Stimulated activated CD4-positive, alpha-beta T cell treated with anti-CD3 and anti-CD28 coated beads, Interleukin-1b, Interleukin-23, amount 100 ng/mL, for 1 hour (primary cell): ENCODE measurements at places on chromosomes 7 and 10.

DNA sequence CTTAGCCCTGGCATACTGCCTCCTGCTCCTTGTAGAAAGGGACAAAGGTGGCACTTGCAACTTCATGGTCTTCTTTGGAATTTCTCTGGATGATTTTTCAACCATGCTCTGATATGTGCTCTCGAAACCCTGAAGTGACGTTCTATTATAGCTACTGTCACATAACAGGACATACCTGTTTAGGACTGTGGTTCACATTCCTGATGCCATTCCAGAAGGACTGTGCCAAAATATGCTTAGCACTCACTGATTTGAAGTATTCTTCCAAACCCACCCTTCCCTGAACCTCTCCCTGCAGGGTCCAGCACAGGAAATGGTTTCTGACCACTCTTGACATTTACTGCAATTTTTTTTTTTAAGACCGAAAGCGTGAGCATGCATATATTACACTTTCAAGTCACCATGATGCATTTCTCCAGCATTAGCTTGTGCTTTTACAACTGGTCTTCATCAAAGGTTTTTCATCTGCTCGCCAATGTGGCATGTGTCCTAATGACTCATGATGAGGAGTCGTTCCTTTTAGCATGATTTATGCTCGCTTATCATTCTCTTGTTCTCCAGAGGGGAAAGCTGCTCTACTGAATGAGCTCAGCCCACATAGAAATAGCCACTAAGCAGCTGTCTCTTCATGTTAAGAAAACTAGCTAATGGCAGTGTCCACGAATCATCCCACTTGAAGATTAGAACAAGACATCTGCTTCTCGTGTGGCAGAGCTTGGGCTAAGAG, 135.2 kb downstream of the ADAM12 start:
- no peak for DNase-seq

DNA sequence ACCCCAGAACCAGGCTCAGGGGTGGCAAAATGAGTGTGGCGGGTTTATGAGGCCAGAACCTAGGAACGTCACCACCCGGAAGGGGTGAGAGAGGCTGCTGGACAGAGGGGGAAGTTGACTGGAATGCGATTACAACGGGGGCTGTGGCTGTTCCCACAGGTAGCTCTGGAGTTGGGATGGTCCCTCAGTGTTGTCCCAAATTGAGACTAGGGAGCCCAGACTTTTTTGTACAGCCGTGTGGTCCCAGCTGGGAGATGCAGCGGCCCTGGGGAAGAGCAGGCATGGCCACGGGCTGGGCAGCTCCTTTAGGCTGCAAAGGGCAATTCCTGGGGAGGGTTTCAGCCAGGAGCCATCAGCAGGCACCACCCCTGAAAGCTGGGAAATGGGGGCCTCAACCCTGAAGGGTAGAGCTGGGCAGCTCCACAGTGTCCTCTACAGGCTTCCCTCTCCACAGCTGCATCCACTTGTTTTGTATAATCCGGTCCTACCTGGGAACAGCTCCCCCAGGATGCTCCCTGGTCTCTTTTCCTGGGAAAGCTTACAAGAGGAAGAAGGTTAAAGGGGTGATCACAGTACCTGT, 11.0 kb upstream of the GDF10 start:
- no peak for DNase-seq

GRCh38 chr10:13347043-13347499, 1.0 kb downstream of the SEPHS1 start:
- DNase-seq, result no peak

GRCh38 chr7:108149908-108150307, 19.7 kb upstream of the LAMB4 start:
- DNase-seq, result no peak

GRCh38 chr7:77479536-77480088, 57.5 kb upstream of the PTPN12 start:
- DNase-seq, result no peak

DNA sequence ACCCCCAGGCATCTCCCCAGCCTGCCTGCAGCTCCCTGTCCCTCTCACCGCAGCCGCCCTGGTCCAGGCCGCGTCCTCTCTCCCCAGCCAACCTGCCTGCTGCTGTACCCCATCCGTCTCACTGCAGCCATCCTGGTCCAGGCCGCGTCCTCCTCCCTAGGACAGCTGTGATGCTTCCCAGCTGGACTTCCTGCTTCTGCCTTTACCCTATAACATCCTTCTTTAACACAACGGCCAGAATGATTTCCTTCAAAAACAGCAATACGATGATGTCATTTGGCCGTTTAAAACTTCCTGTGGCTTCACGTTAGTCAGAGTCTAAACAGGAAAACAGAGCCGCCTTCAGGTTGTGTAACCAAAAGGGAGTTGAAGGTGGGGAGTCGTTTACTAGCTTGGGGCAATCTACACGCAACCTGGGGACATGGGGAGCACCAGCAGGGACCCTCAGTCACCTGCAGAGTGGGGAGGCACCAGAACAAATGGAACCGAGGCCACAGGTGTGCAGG, 32.2 kb upstream of the ZFAND2A start:
- no peak for DNase-seq

GRCh38 chr7:50321487-50322067, 17.1 kb downstream of the IKZF1 start:
- DNase-seq, result no peak

DNA sequence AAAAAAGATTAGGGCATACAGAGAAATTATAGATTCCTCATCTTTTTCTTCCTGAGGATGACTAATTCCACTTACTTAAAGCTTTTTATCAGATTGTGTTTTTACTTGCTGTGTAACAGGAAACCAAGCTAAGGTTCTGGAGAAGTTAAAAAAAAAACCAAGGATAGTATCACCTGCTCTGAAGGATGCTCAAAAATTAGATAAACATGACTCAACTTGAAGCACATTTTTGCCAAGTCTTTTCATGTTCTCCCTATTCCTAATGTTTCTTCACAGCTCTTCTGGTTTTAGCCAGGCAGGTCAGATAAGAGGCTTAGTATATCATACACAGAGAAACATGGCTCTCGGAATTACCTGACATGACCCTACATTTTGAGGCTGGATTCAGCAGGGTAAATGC, 90.3 kb downstream of the CPEB3 start:
- no peak for DNase-seq

- DNase-seq, result no peak
Measured at GRCh38 chr7:36905841-36906240, 181.5 kb upstream of the AOAH start.

DNA sequence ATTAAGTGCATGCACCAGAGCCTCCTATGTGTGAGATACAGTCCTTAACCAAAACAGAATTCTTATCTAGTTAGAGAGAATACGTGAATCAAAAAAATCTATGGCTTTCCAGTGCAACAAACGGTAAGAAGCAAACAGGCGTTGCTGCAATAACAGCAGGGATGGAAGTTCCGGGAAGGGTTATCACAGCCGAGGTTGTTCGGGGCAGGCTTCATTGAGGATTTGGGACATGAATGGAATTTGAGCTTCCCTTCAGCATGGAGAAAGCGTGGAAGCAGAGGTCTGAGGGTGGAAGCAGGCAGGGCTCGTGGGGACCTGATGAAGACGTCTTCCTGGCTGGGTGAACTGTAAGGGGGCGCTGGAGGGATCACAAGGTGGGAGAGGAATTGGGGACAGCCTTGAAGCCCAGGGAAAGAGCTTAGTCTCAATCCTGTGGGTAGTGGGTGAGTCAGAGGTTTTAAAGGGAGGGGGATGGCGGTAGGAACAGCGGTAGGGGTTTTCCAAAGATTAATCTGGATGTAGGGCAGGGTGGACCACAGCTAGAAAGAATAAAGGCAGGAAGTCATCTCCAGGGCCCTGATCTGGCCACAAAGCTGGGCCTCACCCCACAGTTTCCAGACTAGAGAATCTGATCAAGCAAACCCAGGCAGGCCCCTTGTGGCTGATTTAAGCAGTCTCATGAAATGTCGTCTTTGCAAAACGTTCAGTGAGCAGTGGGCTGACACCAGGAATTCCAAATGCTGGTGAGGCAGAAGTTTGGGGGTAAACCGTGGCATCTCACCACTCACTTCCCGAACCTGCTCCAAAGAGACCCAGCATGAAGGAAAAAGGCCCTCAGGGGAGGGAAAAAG, 65.1 kb downstream of the CALML3 start:
- no peak for DNase-seq

- no peak for DNase-seq
Measured at GRCh38 chr7:138907850-138908249, 73.3 kb downstream of the KIAA1549 start.

GRCh38 chr10:72738486-72738885, 46.5 kb downstream of the MCU start:
- no peak for DNase-seq

- no peak for DNase-seq
Measured at GRCh38 chr7:90972906-90973550, 291.2 kb upstream of the FZD1 start.

- no peak for DNase-seq
Measured at GRCh38 chr7:93711926-93712325, 137.4 kb upstream of the CALCR start.

DNA sequence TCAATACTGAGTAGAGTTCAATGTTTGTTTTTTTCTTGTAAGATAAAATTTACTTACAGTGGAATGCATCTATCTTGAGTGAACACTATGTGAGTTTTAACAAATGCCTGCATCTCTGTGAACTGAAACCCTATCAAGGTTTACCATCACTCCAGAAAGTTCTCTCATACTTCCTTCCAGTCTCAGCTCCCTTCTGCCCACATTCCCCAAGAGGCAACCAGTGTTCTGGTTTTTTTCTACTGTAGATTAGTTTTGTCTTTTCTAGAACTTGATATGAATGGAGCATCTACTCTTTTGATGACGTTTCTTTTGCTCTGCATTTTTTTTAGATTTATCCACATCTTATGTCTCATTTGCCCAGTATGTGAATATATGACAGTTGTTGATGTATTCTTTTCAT, 17.1 kb downstream of the WIPI2 start:
- no peak for DNase-seq

DNA sequence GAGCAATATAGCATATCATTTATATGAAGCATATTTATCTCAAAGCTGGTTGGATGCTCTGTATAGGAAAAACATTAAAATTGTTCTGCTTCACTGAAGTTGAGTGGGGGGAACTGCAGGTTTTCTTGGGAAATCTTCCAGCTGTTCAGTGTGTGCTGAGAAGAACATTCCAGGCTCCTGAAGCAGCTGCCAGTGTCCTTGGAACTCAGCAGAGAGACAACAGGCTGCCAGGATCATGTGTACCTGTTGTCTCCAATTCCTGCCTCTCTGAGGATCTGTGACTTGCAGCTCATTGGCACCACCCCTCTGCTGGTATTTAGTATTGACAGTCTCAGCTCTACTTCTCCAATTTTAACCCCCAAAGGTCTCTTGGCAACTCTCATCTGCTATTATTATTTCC, 42.3 kb upstream of the PRKG1 start:
- DNase-seq, result no peak

DNA sequence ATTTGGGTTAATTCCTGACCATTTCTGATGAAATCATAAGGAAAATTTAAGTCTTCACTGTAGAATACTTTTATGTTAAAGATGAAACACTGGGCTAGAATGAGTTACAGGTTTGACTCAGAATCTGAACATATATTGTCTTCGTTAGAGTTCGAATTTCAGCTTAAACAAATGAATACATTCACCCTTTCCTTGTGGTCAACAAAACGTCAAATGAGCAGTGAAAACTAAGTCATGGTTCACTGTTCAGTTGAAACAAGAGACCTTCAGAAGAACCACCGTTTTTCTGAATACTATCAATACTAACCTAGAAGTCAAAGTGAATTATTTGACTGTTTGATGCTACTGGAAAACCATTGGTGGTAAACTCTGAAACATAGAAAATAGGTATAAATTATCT, 235.2 kb upstream of the ZWINT start:
- DNase-seq, result no peak

DNA sequence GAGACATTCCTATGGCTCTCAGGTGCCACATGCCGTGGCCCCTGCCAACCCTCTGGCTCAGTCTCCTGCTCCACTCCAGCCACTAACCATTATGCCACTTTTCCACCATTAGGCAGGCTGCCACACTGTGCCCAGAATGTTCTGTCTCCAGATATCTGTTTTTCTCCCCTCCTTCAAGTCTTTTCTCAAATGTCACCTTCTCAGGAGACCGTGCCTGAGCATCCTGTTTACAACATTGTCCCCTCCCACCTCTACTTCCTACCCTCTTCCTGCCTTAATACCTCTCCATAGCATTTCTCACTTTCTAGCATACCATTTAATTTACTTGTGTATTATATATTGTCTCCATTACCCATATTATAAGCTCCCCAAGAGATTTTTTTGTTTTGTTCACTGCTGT, 162.5 kb upstream of the LYZL2 start:
- no peak for DNase-seq

DNA sequence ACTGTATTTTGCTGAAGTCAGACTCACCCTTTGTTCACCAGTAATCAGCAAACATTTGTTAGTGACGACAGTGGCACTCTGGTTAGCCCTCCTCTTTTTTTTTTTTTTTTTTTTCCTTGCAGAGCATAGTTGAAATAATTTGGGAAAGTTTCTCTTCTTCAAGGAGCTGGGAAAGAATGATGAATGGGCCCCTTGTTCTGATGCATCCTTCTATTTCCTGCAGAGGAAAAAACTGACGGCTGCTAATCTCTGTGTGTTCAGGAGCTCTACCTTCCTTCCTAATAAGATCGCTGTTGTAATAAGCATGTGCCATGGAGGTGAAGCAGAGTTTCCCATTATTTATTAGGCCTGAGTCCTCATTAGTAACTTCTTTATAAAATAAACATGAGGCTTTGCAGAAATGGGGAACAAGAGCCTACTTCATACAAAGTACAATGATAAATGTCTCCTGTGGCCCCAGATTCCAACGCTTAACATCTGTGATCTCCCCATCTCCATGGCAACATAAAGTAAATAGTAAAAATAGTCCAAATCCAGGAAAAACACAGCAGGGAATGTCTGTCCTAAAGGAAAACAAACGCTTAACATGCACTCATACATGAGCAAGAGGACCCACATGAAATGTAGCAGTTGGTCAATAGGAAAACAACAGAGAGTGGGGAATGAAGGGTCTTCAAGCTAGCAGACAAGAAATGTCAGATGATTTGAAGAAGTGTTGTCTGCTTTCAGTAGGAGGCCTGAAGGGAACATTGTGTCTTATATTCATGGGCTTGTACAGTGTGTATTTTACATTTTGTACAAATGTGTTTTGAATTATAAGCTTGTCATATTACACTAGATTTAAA, 59.1 kb upstream of the CALD1 start:
- DNase-seq, result no peak

GRCh38 chr7:150665089-150665748, 20.3 kb upstream of the GIMAP2 start:
- DNase-seq, result no peak

DNA sequence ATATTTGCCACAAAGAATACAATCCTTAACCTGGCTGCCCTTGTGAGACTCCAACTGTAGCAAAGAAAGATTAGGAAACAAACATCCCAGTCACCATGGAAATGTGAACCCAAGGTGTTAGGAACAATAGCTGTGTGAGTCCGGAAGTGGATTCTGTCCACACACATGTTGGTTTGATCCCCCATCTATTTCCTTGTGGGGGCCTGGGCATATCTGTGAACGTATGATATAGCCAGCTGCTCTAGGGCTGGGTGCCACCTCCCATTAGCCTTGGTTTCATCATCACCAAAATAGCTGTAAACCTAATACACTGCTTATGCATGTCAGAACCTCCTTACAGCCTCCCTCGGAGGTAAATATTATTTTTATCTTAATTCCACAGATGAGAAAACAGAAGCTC, 26.4 kb downstream of the GRK5 start:
- DNase-seq, result no peak
